Ascending aorta (tissue), 2 donors: ENCODE measurements at places on chromosomes 12 and 14.

- no peak for DNase-seq
Measured at GRCh38 chr14:20836668-20837338, 34.2 kb upstream of the RNASE1 start.

GRCh38 chr12:84397846-84398245, 514.8 kb downstream of the SLC6A15 start:
- DNase-seq, result no peak

DNA sequence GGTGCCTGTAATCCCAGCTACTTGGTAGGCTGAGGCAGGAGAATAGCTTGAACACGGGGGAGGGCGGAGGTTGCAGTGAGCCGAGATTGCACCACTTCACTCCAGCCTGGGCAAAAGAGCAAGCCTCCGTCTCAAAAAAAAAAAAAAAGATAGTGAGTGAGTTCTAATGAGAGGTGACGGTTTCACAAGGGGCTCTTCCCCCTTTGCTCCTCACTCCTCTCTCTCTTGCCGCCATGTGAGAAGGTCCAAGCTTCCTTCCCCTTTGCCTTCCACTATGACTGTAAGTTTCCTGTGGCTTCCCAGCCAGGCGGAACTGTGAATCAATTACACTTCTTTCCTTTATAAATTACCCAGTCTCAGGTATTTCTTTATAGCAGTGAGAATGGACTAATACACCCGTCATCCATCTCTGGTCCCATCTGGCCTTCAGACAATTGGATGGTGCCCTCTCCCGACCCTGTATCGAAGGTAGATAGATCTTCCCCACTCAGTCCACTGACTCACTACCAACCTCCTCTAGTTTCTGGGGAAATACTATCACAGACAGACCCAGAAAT, 27.0 kb upstream of the RCOR1 start:
- DNase-seq, result no peak

DNA sequence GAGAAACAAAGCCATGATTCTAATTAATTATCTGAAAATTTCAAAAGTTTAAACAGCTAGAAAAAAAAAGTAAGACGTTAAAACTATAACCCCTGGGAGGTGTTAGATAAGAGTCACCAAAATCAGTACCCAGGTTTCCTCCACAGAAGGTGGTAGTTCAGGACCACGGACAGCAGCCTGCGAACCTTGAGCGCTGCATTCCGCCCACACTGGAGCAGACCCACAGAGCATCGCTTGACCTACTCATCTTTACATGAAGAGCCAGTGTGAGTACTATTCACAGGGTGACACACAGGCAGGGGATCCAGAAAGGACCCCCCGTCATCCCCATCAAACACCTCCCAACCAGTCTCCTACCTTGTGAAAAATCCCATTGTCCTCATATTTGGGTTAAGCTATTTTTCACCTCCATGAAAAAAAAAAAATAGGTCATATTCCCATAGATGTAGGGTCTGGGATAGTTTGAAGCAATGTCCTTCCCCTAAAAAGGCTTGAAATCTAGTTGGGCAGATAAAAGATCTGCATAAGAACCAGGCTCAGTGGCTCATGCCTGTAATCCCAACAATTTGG, 8.8 kb upstream of the CHGA start:
- DNase-seq, result no peak

GRCh38 chr12:47791874-47792273, 18.8 kb downstream of the SLC48A1 start:
- DNase-seq, result no peak

DNA sequence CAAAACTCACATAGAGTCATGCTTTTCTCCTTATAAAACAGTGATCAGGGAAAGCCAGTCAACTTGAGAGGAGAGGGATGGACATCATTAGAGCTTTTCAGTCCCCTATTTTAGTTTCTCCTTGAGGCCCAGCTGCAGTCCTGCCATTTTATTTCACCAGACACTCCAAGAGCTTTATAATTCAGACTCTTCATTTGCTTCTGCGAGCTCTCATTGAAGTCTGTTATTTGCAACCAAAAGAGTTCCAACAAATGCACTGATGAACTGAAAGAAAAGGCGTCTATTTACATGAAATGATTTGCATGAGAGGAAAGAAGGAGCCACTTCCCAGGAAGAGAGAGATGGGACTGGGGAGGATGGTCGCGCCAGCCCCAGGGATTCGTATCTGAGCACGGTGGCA, 86.8 kb downstream of the NDUFA12 start:
- no peak for DNase-seq

DNA sequence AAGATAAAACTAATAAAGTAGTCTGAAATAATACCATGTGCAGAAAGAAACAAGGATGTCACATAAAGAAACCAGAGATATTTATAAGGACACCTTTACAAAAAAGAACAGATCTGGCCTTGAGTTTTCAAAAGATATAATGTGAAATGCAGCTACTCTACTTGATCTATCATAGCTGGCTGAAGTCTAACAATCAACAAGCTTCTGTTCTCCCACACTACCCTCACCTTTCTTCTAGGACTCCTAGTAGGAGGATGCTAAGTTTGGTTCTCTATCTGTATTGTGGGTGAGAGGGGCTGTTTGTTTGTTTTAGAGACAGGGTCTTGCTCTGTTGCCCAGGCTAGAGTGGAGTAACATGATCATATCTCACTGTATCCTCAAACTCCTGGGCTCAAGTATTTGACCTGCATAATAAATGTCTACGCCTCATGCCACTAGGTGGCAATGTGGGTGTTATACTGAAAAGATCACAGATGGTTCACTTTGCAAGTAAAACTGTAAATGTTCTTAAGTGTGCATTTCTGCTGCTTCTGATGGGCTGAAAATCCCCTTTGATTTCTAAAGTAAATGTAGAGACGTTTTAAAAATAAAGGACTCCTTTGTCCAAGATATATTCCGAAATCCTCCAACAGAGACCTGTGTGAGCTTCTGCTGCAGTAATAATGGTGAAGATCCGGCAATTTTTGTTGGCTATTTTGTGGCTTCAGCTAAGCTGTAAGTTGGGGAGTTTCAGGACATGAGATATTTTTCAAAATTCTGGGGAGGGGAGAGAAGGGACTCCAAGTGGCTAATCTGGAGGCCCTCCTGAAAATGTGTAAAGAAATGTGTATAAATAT, 269.3 kb downstream of the DAD1 start:
- peak; percentile 73 for DNase-seq

DNA sequence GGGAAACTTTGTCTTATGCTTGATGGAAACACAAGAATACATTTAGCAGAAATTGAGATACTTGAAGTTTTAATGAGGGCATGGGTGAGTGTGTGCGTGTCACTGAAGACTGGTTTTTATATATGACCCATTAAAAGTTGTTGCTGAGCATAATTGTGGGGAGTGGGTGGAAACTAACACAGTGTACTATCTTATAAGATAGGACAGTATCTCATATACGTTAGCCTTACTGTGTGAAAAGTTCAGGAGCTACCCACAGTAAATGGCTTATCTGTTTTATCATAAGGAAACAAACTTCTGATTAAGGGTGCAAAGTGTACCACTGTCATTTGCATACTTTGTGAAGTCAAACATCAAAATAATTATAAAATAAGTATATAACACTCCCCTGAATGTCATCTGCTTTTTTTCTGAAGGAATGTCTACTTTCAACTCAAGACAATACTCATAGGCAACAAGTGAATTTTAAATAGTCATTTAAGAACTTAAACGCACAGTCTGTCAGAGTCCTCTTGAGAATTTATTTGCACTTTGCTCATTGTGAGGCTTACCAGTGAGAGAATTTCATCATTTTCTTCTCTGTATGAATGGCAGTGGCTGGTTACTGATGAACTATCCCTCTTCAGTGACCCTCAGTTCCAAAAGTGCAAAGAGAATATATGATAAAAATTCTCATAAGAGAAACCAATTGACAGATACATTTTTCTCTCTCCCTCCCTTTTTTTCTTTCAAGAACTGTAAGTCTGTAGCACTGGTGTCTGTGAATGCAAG, 4.2 kb downstream of the PDE3A start:
- DNase-seq, result no peak

- DNase-seq, result no peak
Measured at GRCh38 chr12:131713349-131713748, 2.5 kb downstream of the SFSWAP start.

DNA sequence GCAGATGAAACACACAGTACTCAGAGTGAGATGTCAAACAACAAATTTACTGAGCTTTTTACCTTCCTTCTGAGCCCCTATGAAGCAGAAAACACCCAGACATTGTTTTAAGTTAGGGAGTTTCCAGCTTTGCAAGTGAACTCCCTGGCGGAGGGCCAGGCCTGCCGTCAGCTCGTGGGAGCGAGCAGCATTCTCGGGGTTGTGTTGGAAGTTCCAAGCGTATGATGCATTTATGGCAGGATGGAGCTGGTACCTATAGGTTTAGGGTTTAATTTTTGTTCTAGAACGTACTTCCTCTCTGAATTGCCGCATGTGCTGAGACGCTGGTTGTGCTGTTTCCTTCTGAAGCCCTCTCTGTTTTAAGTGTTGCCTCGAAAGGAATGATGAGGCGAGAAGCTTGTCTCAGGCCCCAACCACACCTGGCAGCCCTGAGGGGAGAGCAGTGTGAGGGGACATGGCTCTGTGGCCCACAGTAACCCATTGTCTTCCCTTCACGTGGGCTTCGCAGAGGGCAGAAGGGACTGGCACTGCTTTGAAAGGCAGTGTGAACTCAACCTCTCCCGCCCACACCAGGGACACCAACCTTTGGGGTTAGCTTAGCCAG, 76.6 kb downstream of the SSPN start:
- DNase-seq, result peak; percentile 80

DNA sequence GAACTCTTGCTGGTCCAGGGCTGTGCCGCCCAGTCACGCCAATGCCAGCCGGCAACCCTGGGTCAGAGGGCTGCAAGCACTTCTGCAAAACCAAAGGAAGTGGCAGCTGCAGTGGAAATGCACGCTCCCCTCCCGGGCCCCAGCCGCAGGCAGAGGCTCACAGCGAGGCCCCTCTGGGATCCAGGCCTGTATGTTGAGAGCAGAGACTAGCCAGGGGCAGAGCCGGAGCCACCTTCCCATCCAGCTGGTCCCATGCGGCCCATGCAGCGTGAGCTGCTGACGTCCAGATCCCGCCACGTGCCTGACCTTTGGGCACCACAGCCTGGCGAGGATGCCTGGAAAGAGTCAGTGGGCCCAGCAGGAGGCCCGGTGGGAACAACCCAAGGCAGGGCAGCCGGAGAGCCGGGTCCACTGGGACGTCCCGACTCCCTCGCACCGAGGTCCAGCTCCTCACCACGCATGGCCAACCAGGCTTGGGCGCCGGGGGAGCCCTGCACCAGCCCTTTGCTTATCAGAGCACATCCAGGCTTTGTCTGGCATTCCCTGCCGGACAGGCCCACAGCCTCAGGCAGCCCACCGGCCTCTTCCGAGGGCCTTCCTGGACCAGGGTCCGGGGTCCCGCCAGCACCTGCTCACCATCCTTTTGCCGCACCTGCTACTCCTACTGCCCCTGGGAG, 4.3 kb downstream of the GPR132 start:
- no peak for DNase-seq

- DNase-seq, result no peak
Measured at GRCh38 chr12:118520214-118521035, 144.1 kb downstream of the SUDS3 start.

- no peak for DNase-seq
Measured at GRCh38 chr12:64057706-64058105, 164.4 kb downstream of the KICS2 start.

DNA sequence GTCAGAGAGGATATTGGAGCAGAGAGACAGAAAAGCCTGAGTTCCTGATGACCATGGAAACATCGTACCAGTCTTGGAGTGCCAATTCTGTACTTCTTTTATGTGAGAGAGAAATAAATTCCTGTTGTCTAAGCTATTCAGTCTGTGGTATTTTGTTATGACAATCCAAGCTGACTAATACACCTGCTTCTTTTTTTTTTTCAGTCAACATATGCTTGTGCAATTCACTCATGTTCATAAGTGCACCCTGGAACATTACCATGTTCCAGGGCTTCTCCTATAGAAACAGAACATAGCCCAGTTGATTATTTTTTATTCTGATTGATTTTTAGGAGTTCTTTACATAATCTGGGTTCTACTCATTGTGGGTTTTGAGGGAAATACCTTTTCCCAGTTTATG, 1.7 kb upstream of the CHPT1 start:
- no peak for DNase-seq

DNA sequence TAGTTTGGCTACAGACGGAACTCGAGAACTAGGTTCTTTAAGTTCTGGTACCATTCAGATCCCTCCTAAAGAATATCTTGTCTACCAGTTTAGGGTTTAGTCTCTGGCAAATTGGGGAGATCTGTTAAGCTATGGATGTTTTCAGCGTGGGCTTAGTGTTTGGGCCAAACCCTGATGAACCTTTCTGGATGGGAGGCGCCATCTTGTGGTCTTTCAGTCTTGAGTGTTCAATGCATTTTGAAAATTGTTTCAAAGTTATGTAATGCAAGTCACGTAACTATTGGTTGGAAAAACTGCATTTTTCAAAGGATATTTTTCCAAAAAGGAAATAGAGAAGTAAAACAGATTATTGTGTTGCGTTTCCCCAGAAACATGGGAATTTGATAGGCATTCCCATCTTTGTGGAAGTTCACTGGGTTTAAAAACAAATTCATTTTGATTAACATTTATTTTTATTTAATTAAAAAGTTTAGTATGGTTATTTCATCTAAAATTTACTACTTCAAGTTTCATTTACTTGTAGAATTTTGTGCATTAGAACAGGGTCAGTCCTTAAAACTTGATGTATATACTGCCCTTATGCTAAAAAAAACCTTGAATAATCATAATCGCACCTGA, 169.0 kb downstream of the PRIMA1 start:
- no peak for DNase-seq

- DNase-seq, result peak; percentile 13
Measured at GRCh38 chr12:95216711-95217376, 423 bp downstream of the FGD6 start.

GRCh38 chr14:80545935-80546854, 334.9 kb upstream of the DIO2 start:
- no peak for DNase-seq

- DNase-seq, result no peak
Measured at GRCh38 chr14:75283162-75283832, 4.7 kb downstream of the FOS start.

- DNase-seq, result no peak
Measured at GRCh38 chr12:42977451-42978230, 388.1 kb upstream of the PRICKLE1 start.

DNA sequence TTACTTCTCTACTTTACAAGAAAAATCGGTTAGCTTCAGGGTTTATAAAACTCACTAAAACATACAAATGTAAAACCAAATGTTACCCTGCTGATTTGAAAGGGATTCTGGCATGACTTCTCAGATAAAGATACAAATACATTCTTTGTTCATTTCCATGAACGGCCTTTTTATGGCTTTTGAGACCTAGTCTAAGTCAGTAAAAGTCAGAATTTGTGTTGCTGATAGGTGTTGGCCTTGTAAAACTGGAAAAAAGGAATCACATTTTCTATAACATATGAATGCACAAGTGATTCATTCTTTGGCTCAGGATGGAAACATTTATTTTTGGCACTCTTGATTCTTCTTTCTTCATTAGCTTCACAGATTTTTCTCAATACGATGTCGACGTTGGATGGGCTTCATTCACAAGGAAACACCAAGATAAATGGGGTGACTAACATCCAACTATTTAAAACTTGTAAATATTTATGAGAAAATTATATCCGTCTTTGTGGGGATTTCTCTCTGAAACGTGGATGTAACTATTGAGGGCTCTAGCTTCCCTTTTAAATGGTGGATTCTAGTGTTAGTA, 27.0 kb upstream of the CPM start:
- no peak for DNase-seq
